ENCODE measurements at places on chromosomes 4 and X.

- no peak for DNase-seq
These were observed 17.8 kb upstream of the ARSJ start for GRCh38 chr4:113997206-113997605.

DNA sequence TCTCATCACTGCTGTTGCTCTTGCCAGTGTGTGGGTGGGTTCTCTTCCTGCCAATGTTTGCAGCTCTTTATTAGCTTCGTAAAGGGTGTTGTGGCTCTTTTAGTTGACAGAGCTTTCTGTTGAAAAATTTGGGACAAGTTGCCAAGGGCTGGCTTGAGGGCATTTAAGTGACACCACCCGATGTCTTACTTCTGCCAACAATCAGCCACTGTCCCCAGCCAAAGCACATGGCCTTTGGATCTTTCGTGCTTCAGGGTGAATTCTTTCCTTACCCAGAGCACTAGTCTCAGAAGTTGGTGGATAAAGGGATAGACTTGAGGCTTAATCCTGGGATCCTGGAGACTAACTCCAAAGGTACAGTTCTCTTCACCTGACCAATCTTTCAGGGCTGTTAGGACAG lies 113.6 kb downstream of the SOX3 start:
- DNase-seq = no peak

GRCh38 chr4:148265627-148266026 lies 176.6 kb downstream of the NR3C2 start:
- DNase-seq = no peak

GRCh38 chrX:1466232-1466661 lies 13.5 kb upstream of the ASMTL start:
- no peak for DNase-seq

DNA sequence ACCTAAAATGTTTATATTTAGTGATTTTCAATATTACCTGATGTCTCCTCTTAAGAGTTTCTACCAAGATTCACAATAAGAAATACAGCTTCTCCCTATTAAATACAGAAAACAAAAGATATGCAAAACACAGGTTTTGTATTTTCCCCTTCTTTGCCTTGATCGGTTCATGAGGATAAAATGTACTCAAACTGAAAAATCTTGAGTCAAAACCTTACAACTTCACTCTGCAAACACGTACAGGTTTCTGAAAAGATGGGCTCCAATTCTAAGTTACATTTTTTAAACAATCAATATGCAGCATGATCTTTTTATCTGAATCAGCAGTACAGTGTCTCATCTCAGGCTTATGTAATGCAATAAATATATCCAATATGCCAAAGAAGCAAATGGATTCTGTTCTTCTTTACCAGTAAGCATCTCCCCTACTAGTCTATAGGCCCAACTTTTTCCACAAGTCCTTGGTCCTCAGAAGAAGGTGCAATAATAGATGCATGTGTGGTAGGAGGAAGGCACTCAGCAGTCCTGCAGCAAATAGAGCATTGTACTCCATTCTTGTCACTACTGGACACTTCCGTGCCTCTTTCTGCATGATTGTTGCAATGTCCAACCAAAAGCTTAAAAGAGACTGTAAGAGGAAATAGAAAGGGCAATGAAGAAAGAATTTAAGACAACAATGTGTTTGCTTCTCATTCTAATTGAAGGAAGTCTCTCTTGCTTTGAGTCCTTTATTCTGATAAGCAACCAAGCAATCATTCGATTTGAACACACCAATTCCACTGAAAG lies 3.2 kb downstream of the MAPK10 start:
- DNase-seq = no peak

- no peak for DNase-seq
These were observed 10.5 kb upstream of the ADD1 start for GRCh38 chr4:2832981-2833670.

- DNase-seq = no peak
These were observed 16.4 kb downstream of the SCARB2 start for GRCh38 chr4:76197031-76197743.

- DNase-seq = no peak
These were observed 473.4 kb downstream of the PCDH7 start for GRCh38 chr4:31193521-31193920.

GRCh38 chrX:10859353-10859752 lies 239.0 kb upstream of the MID1 start:
- no peak for DNase-seq

DNA sequence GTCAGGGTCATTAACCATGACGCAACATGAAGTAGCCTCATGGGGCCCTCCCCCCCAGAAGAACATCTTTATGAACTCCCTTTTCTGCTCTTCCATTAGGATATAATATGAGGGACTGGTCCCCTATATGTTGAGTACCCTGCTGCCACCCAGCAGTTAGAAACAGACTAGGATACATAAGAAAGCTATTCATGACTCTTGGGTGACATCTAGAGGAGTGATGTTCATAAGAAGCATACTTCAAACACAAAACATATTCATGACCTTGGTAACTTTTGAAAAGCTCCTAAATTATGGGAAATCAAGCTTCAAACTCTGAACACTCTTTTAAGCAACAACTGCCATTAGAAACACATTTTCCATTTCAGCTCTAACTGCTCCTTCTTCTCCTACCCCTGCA lies 155.2 kb upstream of the SPIN4 start:
- DNase-seq = no peak

DNA sequence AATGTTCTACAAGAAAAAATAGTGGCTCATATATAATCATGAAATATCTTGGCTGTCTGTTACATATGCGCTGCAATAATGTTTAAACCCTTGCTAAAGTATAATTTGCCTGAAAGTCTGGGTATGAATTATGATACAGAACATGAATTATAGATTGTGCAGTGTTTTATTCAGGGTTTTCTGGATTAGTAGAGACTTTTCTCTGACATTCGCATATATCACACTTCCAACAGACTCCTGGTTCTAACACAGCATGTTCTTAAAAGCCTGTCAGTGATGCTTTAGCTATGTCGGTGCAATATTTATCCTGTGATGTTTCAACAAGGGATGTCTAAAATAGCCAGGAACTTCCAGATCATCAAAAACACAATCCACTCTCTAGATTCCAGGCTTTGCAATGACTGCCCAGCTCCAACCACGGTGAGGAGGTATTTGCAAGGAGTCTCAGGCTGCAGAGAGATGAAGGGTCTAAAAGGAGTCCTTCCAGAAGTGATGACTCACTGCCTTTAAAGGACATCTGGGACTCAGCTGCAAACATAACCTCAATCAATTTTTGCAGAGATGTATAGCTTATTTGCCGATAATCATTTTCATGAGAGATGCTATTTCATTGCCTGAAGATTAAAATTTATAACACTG lies 69.4 kb downstream of the RWDD4 start:
- no peak for DNase-seq

DNA sequence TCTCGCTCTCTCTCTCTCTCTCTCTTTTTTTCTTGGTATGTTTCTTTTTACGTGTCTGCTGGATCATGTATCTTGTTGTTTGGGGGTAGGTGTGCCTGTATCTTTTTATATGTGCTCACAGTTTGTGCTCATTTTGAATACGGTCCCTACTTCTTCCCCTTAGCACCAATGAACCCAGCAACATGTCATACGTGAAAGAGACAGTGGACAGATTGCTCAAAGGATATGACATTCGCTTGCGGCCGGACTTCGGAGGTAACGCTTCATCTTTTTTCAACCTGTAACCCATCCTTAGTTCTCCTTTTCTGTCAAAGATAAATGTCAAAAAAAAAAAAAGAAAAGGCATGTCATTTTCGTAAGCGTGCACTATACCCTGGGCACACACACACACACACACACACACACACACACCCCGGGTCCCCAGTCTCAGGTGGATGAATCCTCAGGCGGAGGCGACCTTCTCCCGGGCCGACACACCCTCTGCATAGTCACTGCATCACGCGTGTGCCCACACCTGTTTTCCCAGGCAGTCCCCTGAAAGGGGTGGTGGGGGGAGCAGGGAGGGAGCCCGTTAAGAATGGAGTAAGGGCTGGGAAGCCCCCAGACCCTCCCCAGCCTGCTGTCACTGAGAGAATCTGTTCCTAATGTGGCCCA lies 511 bp downstream of the GABRB1 start:
- no peak for DNase-seq

- DNase-seq = no peak
These were observed at the start of gene CXCL5 for GRCh38 chr4:73998040-73999011. Gene CXCL5, minus strand, starts transcription at chr4:73998677. Its CDS starts 96 bp downstream, at chr4:73998581.

DNA sequence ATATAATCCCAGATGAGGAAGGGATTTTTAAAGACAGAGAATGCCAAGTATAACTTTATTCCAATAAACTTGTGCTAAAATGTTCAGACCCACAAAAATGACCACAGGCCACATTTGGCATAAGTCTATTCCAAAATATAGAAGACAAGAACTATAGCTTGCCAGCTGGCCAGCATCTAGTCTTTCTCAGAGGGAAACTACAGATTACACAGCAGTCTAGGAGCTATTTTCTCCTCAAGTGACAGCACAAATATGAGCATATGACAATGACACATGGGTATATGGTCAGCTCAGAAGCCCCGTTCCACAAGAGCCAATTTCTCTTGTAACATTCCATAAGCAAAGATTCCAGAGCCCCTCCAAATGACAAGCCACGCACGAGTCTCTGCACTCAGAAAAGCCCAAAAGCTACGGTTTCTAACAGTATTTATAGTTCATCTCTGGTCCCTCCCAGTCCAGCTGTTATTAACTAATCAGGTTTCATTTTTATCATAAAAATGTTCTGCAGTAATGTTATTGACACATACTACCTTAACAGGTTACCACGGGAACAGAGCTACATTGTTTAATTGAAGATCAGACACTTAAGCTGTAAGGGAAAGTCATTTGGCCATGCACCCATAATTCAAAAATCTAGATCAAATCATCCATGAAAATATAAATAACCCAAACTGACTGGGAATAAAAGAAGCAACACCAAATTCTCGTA lies 70.3 kb downstream of the RAB28 start:
- DNase-seq = no peak

DNA sequence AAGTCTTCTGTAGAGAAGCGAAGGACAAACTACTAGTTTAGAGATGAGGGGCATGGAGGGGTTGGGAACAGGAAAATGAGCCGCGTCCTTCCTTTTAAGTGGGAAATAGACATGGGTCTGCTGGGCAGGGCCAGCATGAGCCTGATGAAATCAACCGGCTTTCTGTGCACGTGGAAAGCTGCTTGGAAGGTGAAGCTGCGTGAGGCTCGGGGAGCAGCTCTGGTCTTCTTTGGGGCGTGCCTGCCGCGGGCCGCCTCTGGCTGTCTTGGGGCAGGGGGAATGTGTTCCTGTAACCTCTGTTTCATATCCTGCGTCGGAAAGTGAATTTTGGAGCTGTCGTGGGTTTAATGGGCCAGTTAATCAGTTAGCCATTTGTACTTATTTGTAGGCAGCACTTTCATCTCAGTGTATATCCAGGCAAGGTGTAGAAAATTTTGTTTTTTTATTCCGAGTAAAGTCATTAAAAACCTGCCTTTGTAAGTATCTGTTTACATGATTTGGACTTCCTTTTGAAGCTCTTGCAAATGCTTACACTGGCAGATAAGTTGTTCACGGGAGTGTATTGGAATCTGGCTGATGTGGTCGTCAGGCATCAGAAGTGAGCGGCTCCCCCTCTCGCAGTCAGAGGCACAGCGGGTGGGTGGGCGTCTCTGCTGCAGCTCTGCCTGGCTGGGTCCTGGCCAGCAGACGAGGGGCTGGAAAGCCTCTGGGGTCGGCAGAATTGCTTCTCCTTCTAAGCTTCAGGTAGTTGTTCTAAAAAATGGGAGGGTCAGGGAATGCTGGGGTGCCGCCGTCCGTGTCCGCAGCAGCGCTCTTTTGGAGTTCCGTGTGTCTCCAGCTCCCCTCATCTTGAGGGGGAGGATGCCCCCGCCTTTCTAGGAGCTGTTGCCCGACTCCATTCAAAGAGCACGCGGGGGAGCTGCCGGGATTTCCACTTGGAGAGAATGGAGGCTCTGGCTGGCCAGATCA lies 70.5 kb upstream of the HGFAC start:
- no peak for DNase-seq

GRCh38 chr4:124703154-124703553 lies 9.4 kb downstream of the ANKRD50 start:
- no peak for DNase-seq

DNA sequence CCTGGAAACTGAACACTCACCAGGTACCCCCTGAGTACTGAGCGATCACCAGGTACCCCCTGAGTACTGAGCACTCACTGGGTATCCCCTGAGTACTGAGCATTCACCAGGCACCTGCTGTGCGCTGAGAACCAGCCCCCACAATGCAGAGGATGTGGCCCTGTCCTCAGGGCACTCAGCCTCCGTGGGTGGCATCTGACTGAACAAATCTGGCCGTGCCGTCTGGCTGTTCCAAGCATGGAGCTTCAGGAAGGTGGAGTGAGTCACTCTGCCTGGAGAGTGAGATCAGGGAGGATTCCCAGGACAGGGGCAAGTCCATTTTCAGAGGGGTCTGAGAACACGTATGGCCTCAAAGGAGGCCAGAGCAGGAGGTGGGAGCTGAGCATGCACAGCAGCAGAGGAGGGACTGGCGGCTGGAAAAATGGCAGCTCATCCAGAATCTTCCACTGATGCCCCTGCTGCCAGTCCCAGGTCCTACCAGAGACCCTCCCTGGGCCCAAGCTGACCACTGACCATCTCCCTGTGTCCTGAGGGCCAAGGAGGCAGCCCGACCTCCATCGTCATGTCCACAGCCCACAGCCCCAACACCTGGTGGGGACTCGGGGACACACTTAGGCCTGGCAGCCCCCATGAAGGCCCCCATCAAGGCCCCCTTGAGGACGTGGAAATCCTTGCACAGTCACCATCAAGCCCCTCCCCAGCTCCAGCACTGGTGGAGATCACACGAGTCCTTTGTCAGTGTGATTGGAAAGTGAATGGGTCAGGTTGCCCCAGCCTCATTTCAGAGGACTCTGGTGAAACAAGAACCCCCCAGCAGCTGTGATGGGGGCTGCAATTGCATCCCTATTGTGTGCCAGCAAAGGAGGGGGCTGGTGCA lies 94.1 kb downstream of the HMX1 start:
- DNase-seq = no peak

- DNase-seq = no peak
These were observed 67.7 kb downstream of the MID1IP1 start for GRCh38 chrX:38868941-38869401.

GRCh38 chr4:5364406-5364805 lies 313.1 kb downstream of the STK32B start:
- no peak for DNase-seq

DNA sequence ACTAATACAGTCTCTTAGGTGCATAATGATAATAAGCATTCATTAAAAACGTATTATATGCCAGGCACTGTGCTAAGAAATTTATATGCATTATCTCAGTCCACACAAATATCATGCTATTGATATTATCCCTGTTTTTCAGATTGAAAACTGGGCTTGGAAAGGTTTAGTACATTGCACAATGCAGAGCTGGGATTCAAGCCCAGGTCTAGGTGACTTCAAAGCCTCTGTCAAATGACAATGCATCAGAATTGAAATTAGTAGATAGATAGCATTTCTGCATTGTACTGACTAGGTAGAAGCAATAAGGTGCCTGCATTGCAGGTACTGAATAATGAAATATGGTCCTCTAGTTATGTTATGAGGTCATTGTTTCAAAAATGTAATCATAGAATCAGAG lies 18.2 kb upstream of the SCOC start:
- DNase-seq = no peak

DNA sequence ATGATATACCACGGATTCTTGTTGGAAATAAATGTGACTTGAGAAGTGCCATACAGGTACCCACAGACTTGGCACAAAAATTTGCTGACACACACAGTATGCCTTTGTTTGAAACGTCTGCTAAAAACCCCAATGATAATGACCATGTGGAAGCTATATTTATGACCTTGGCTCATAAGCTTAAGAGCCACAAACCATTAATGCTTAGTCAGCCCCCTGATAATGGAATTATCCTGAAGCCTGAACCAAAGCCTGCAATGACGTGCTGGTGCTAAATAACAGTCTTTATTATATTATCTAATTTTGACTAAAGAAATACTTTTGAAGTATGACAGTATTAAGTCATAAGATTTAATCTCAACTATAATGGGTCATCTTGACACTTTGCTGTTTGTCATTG lies 18.9 kb downstream of the RAB33B start:
- no peak for DNase-seq
